ENCODE measurements at places on chromosomes 3 and 15.

- DNase-seq, result no peak
Measured at GRCh38 chr3:47722859-47723258, 58.8 kb downstream of the SMARCC1 start.

- no peak for DNase-seq
Measured at GRCh38 chr3:13827256-13827655, 52.6 kb downstream of the WNT7A start.

GRCh38 chr3:157624801-157625200 lies 121.6 kb upstream of the VEPH1 start:
- DNase-seq, result no peak

- no peak for DNase-seq
Measured at GRCh38 chr3:126553284-126554084, 5.2 kb downstream of the C3orf22 start.

- no peak for DNase-seq
Measured at GRCh38 chr3:27279123-27279522, 90.1 kb downstream of the NEK10 start.

DNA sequence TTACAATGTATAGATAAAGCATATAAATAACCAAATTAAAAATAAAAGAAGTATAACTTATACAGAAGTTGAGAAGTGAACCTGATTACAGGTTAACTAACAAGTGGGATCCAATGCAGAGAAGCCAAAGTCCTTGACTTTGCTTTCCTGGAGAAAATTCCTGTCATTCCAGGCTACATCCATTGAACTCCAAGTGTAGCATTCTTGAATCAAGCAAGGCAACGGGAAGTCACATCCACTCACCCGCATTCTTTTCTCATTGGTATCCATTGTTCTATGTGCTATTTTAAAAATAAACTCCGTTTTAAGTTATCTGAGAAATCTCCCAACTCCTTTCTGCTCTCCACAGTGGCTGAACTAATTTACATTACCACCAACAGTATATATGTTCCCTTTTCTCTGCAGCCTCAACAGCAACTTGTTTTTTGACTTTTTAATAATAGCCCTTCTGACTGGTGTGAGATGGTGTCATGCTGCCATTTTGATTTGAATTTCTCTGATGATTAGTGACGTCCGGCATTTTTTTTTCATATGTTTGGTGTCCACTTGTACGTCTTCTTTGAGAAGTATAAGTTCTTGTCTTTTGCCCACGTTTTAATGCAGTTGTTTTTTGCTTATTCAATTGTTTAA lies 534.3 kb downstream of the ROBO1 start:
- no peak for DNase-seq

DNA sequence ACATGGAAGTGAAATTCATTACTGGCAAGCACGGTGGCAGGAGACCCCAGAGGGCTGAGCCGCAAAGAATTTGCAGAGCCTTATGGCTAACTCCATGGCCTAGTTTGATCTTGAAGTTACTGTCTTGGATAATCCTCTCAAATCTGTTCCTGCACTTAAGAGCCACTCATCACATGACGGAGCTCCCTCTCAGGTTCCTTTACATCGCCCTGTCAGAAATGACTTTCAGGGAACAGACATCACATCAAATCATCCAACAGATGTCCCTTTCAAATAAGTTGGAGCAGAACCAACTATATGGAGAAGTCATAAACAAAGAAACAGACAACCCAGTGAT lies 328.8 kb upstream of the THBS1 start:
- no peak for DNase-seq

GRCh38 chr3:110062716-110063115 lies 725.4 kb upstream of the DPPA4 start:
- DNase-seq, result no peak

DNA sequence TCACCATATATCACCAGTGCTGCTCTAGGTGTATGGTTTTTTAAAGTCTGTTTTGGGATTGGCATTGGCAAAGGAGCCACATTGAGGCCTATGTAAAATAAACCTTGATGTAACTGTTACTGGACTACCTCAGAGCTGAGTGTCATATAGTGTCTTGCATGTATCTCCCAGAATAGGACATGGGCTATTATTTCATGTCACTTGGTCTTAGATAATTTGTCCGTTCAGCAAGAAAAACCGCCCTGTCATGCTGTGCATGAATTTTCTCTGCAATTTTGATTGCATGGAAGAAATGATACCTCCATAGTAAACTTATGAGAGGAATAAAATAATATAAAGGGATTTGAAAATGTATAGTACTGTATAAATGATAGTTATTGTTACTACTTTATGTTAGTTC lies 59.6 kb downstream of the RNF13 start:
- no peak for DNase-seq

DNA sequence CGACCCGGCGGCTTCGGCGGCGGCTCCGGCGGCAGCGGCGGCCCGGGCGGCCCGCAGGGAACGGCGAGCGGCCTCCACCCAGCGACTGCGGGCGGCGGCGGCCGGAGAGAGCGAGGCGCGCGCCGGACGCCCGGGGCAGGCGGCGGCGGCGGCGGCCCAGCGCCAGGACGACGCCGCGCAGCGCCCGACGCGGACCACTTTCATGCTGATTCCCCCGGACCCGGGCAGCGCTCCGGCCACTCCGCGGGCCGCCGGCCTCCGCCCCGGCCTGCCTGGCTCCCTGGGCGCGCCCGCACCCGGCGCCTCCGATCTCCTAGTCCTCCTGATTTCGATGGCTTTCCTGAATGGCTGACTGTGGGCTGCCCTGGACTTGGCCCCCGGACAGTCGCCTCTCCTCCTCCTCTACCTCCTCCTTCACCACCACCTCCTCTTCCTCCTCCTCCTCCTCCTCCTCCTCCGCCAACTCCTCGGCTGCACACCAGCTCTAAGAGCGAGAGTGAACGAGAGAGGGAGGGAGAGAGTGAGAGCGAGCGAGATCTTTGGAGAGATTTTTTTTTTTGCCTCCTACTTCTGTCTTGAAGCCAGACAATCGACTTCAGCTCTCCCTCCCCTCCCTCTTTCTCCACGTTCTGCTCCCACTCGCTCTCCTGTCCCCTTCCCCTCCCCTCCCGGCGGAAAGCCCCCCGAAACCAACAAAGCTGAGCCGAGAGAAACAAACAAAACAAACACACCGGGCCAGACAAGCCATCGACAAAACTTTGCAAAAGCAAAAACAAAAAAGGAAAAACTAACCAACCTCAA lies 844 bp downstream of the NR2F2 start:
- DNase-seq, result no peak

GRCh38 chr3:31661993-31662670 lies 129.4 kb downstream of the STT3B start:
- no peak for DNase-seq

GRCh38 chr3:43411429-43411828 lies 125.1 kb downstream of the SNRK start:
- no peak for DNase-seq

DNA sequence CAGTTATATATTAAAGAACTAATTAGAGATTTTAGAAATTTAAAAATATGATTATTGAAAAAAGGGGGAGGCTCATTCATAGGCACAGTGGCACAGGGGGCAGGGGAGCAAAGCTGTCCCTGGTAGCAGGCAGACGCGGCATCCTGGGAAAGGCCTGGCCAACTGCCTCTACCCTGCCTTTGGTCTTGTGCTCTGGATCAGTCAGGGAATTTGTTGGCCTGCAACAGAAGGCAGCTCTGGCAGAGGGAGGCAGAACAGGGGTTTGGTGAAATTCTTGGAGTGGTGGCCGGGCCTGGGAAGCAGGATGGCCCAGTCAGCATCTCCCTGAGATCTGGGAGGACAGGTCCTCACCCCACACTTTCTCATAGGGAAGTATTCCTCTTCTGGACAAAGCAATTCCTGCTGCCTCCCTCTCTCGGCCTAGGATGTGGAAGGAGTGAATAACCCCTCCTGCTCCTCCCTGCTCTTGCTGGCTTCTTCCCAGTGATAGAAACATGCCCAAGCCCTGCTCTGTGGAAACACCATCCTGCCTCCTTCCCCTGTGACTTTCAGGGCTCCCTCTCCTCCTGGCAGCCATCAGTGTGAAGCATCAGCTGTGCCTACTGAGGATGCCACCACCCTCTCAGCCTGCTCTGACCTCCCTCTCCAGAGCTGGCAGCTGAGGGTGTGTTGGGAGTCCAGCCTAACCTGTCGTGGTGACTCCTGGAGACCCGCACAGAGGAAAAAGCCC lies 26.9 kb downstream of the PRR20G start:
- DNase-seq, result no peak

GRCh38 chr3:98839846-98840245 lies 61.6 kb downstream of the DCBLD2 start:
- DNase-seq, result no peak

DNA sequence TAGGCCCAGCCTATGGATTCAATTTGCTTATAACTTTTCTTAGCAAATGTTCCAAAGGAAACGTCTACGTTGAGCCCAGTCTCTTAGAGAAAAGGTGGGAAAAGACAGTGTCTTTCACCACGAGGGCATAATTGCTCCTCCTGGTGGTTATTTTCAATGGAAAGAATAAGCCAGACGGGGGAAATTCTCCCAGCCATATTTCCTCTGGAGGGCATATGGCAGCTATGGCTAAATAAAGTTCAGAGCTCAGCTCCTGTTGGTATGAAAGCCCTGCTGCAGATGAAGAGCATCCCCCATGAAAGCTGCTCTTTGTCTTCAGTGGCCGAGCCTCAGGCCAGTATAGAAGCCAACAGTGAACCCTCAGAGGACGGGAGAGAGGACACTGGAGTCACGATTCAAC lies 297.9 kb downstream of the RYR3 start:
- DNase-seq, result no peak

DNA sequence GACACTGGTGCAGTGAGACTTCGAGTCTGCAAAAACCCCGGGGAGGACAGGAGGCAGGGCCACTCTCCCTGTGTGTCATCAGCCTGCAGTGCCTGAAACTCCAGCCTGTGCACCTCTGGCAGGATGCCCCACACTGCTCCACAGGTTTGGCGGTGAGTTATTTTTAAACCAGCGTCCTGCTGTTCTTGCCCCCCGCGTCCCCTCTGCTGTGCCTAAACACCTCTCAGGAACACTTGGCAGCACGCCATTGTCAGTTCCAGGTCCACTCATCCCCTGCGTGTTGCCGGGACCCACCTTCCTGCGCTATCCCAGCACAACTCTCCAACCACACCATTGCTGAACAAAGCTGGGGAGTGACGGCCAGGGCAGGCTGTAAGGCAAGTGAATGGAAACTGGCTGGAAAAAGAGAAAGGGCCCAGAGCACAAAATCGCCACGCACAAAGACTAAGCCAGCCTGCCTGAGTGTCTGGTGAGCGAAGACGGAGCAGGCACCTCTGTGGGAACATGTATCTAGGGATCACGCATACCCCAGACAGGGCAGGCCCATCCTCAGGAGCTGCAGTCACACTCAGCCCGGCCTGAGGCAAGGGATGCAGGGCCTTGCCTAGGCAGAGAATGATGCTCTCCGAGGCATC lies 3.1 kb upstream of the PLA2G4F start:
- DNase-seq, result no peak

- DNase-seq, result no peak
Measured at GRCh38 chr3:97125902-97126499, 311.6 kb downstream of the EPHA6 start.

GRCh38 chr15:98123834-98124233 lies 163.3 kb downstream of the ARRDC4 start:
- DNase-seq, result no peak

DNA sequence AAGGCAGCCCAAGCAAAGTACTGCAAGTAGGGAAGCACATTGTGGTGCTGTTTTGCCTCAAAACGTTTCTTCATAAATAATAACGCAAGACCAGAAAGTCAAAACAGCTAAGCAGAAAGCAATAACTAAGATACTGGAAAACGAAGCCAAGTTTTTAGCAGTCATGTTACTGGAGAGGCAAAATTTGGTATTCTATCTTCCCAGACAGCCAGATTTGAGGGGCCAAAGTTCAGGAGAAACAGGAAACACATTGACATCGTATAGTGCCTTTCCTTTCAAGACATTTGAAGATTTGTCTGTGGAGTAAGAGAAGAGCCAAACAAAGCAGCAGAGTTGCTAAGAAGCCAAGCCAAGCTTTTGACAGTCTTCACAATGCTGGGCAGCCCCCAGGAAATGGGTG lies 843.6 kb upstream of the NECTIN3 start:
- no peak for DNase-seq
